Immature natural killer cell (primary cell): ENCODE measurements at places on chromosomes 1 and 21. TPM values are rescaled to one million over a fixed set of nuclear protein-coding genes. Genes with fewer than 3 reads are reported as not detected.
A peak's percentile ranks its signal among the peaks of the same experiment; 100 is the strongest.

DNA sequence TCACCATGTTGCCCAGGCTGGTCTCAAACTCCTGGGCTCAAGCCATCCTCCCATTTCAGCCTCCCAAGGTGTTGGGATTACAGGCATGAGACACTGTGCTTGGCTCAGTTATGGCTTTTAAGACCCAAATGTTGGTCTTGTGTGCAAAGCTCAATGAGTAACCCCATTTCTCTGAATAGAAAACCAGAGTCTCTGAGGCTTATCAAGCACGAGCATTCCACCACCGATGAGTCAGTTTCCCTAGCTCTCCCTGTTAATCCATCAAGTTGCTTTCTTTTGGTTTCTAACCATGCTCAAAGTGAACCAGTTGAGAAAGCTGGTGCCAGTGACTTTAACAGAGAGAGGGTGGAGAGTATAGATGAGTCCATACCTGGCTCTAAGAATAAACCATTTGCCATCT, 350.9 kb upstream of the ADGRL2 start:
- H3K27ac ChIP-seq: no peak overlapping the region
- H3K36me3 ChIP-seq: no peaks in the 10 kb centered on the region
- DNase-seq: no peak
- H3K4me1 ChIP-seq: no peaks in the 10 kb centered on the region
- H3K27me3 ChIP-seq: no peaks in the 10 kb centered on the region

DNA sequence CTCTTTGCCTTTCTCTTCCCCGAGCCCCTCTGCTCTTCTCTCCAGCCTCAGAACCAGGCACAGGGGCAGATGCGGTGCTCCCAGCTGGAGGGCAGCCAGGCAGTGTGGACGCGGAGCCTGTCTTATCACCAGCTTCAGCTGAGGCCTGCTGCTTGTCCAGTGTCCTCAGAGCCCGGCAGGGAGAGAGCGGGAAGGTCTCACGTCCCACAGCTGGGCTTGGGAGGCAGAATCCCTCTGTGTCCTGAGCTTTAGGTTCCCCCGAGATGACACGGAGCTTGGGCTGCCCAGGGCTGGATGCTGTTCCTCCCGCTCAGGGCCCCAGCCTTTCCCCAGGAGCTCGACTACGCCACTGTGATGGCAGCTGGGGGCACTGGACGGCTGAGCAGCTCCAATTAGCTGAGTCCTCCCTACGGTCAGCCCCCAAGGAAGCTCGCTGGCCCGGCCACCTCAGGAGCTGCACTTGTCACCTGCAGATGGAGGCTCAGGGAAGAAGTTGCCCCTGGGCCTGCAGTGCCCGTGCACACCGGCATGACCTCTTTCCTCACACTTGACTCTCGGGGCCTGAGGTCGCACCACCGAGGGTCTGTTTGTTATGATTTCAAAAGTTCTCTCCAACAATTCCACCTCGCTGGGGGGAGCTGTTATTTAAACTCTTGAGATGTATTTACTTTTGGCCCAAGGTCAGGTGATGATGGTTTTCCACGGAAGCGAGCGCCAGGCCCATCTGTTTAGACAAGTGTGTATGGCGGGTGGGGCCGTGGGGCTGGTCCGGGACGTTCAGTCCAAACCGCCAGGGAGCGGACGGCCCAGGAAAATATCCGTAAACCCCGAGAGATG, 127.3 kb downstream of the SIK1 start:
- H3K36me3 ChIP-seq: no peaks in the 10 kb centered on the region
- peaks cover 10% of the 10 kb centered on the region for H3K27me3 ChIP-seq
- no peak overlapping the region for H3K4me3 ChIP-seq
- H3K27ac ChIP-seq: no peak overlapping the region
- no peaks in the 10 kb centered on the region for H3K4me1 ChIP-seq

- DNase-seq: peak; percentile 38
- peak overlapping the region; percentile 85 for H3K27ac ChIP-seq
- peak overlapping the region; percentile 90 for H3K4me3 ChIP-seq
- H3K27me3 ChIP-seq: no peaks in the 10 kb centered on the region
- H3K36me3 ChIP-seq: no peaks in the 10 kb centered on the region
Observed at GRCh38 chr1:19800076-19800804, 524 bp upstream of the TMCO4 start.

GRCh38 chr1:31571340-31572295, 4.7 kb upstream of the TINAGL1 start:
- no peak overlapping the region for H3K27ac ChIP-seq
- no peaks in the 10 kb centered on the region for H3K4me1 ChIP-seq
- peaks cover 4% of the 10 kb centered on the region for H3K27me3 ChIP-seq
- no peak overlapping the region for H3K4me3 ChIP-seq

GRCh38 chr1:186289943-186290545, 85.0 kb downstream of the TPR start:
- no peak for DNase-seq
- H3K4me1 ChIP-seq: no peaks in the 10 kb centered on the region
- H3K27ac ChIP-seq: no peak overlapping the region
- H3K36me3 ChIP-seq: no peaks in the 10 kb centered on the region

DNA sequence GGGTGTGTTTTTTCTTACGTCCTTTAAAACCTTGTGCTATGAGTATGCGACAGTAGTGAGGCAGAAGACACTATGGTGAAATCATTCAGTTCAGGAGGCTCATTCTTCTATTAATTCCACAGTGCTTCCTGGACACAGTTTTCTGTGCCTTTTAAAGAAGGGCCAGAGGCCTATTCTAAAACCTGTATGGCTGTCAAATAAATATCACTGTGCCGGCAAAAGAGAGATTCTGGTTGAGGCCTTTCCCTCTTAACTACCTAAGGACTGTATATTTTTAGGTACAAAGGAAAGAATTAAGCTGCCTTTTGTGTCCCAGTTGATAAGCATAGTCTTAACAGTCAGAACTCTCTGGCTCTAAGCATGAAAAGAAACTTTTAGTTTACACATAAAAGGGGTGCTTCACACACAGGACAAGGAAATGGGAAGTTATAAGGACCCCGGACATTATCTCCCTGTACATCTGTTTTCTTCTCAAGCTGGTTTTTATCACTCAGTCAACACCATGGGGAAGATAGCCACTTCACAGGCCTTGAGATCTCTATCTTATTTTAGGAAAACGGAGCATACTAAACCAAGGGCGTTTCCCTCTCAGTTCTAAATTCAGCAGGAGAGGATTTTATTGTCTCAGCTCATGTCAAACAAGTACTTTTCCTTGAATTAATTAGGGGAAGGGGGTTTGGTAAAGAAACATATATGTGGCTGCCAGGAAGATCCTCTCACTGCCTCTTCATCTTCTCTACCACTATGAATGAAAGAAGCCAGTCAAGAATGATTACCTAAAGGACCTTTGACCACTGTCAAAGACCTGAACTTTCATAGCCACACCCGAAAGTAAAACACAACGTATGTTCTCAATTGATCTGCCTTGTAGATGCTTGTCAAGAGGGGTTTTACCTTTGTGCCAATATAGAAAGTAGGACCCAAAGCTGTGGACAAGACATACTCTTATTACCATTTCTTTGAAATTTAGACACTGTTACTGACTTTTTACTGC, 71.4 kb upstream of the HSPA13 start:
- H3K27ac ChIP-seq: no peak overlapping the region
- H3K4me3 ChIP-seq: no peak overlapping the region
- H3K27me3 ChIP-seq: no peaks in the 10 kb centered on the region
- H3K36me3 ChIP-seq: no peaks in the 10 kb centered on the region
- H3K4me1 ChIP-seq: peaks cover 11% of the 10 kb centered on the region

GRCh38 chr1:220914283-220915116, 35.3 kb downstream of the HLX start:
- H3K27ac ChIP-seq: no peak overlapping the region
- no peak overlapping the region for H3K4me3 ChIP-seq
- no peaks in the 10 kb centered on the region for H3K4me1 ChIP-seq
- no peaks in the 10 kb centered on the region for H3K36me3 ChIP-seq
- H3K27me3 ChIP-seq: peaks cover 10% of the 10 kb centered on the region
- DNase-seq: no peak

DNA sequence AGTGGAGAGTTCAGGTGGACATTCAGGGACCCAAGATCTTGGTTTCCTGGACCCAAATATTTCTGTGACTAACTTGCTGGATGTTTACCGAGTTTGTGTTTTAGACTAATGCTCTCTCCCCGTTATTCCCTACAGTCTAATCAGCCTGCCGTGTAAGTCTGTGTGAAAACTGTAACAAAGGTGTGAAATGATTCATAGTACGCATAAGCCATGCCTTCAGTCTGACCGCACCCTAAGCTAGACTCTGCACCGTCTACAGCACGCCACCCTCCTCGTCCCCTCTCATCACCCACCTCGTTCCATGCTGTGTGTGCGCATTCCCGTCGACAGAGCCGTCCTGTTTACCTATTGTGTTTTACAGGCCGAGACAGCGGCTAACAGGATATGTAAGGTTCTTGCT, 50.5 kb downstream of the ACTN2 start:
- DNase-seq: no peak
- H3K27me3 ChIP-seq: peaks cover 3% of the 10 kb centered on the region
- H3K4me3 ChIP-seq: no peak overlapping the region
- H3K36me3 ChIP-seq: no peaks in the 10 kb centered on the region

DNA sequence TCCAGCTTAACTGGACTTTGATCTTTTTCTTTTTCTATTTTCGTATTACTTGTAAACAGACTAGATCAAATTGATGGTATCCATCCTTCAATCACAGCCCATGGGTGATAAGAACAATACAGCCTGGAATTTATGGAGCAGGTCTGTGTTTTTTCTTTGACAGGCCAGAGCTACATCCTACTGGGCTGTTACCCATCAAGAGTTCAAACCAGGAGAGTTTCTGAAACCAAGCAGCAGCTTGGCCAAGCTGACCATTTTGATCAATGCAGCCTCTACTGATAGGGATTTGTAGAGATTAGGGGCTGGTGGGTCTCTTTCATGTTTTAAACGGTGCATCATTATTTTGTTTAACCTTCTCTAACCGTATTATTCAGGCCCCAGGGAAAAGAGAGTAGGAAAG, 24.3 kb upstream of the CCDC190 start:
- H3K27me3 ChIP-seq: peaks cover 5% of the 10 kb centered on the region
- H3K4me3 ChIP-seq: no peak overlapping the region

DNA sequence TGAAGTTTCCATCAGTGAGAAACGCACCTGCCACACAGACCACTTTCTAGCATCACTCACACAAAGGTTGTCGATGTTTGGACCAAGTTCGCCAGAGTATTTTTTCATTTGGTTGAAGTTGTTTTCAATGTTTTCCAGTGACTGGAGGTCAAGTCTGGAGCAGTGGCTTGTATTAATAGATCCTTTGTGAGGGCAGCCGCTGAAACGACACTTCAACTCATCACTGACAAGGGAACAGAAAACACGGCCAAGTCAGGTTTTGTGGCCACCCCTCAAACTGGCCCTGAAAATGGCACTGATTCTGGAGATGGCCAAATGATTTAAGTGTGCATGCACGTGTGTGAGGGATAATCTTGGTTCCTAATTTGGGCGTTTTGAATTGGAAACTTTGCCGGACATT, 675.6 kb downstream of the SMYD3 start:
- peaks cover 9% of the 10 kb centered on the region for H3K36me3 ChIP-seq
- H3K4me3 ChIP-seq: no peak overlapping the region
- no peak for DNase-seq
- peaks cover 2% of the 10 kb centered on the region for H3K27me3 ChIP-seq
- H3K27ac ChIP-seq: no peak overlapping the region

- no peaks in the 10 kb centered on the region for H3K27me3 ChIP-seq
- H3K27ac ChIP-seq: no peak overlapping the region
Observed at GRCh38 chr21:34133802-34134201, 60.4 kb downstream of the MRPS6 start.

- DNase-seq: no peak
- no peaks in the 10 kb centered on the region for H3K27me3 ChIP-seq
- no peaks in the 10 kb centered on the region for H3K4me1 ChIP-seq
- no peak overlapping the region for H3K4me3 ChIP-seq
Observed at GRCh38 chr21:34791776-34792503, 123.1 kb downstream of the CLIC6 start.

- no peaks in the 10 kb centered on the region for H3K4me1 ChIP-seq
- H3K27ac ChIP-seq: no peak overlapping the region
- H3K27me3 ChIP-seq: peaks cover 5% of the 10 kb centered on the region
- no peak for DNase-seq
- no peak overlapping the region for H3K4me3 ChIP-seq
Observed at GRCh38 chr21:16193496-16194094, 463.8 kb downstream of the USP25 start.

GRCh38 chr1:74145086-74145485, 52.9 kb downstream of the LRRIQ3 start:
- no peak overlapping the region for H3K27ac ChIP-seq
- H3K4me1 ChIP-seq: no peaks in the 10 kb centered on the region
- H3K36me3 ChIP-seq: no peaks in the 10 kb centered on the region
- no peak overlapping the region for H3K4me3 ChIP-seq
- DNase-seq: no peak

- peaks cover 9% of the 10 kb centered on the region for H3K27me3 ChIP-seq
- H3K4me3 ChIP-seq: no peak overlapping the region
- peaks cover 18% of the 10 kb centered on the region for H3K4me1 ChIP-seq
- H3K27ac ChIP-seq: no peak overlapping the region
Observed at GRCh38 chr1:48242141-48242736, 19.7 kb downstream of the SLC5A9 start.

DNA sequence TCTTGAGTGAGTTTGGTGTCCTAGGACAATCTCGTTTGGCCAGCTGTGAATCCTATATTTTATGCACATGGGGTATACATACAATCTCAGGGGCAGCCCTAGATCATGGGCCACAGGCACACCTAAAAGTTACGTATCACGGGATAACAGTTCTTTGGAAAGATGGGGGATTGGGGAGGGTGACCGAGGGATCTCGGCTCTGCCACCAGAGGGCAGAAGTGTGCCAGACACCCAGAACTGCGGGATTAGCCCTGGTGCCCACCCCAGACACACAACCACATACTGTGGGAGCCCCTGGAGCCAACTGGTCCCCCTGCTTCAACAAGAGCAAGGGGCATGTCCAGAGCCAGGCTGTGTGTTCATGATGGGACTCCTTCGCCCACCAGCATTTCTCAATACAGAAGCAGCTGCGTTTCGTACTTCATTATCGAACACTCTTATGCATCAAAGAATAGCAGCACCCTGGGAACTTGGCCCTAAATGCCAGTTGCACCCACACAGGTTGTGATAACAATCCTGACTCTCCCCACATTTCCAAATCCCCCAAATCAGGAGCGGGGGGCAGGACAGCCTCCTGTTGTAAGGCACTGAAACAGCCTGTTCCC, 37.4 kb downstream of the TMCO4 start:
- no peak overlapping the region for H3K4me3 ChIP-seq
- H3K27ac ChIP-seq: no peak overlapping the region
- H3K27me3 ChIP-seq: no peaks in the 10 kb centered on the region
- no peak for DNase-seq
- no peaks in the 10 kb centered on the region for H3K4me1 ChIP-seq

DNA sequence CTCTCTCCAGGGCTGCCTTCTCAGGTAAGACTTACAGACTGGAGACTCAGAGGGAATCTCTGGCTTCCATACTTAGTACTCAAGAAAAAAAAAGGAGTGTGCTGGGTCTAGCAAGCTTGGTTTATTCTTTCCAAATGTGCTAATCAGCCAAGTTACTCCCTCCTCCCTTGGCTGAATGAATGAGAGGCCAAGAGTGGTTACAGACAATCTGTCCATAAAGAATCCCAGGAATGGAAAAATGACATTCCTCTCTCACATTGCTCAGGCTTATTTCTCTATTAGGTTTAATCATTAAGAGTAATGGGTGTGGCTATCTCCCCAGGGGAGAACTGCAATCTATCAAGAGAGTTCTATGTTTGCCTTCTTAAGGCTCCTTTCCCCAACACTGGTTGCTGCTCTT, 547.3 kb upstream of the PLXNA2 start:
- no peak for DNase-seq
- H3K27me3 ChIP-seq: no peaks in the 10 kb centered on the region
- no peak overlapping the region for H3K4me3 ChIP-seq
- no peaks in the 10 kb centered on the region for H3K36me3 ChIP-seq
- H3K4me1 ChIP-seq: no peaks in the 10 kb centered on the region
- no peak overlapping the region for H3K27ac ChIP-seq

The CELA3B gene
- not detected for polyA plus RNA-seq

The PLA2G2D gene
- not detected for polyA plus RNA-seq

The EPHA8 gene
- polyA plus RNA-seq: not detected

The CFHR5 gene
- not detected for polyA plus RNA-seq

The SEMA4A gene
- polyA plus RNA-seq: 3.2 TPM

The ADGRB2 gene
- not detected for polyA plus RNA-seq

The SLC45A3 gene
- polyA plus RNA-seq: not detected
